ENCODE measurements at places on chromosomes 6 and 20.

GRCh38 chr6:149259753-149260152 lies 57.8 kb upstream of the TAB2 start:
- no peak for DNase-seq

DNA sequence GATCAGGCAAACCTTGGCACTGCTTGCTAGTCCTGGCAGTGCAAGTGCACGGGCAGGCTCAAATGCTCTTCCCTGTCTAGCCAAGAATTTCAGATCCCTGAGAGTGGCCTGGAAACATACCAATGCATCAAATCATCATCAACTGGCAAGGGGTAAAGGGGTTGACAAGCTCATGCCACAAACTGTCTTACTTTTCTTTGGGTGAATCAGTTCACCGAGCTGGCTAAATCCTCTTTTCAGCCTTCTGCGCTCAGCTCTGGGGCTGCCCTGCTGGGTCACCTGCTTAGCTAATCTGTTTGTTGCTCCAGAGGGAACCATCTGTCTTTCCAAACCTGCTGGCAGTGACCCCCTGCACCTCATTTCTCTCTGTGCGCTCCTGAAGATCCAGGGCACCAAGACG lies 59.5 kb downstream of the LYRM4 start:
- DNase-seq = no peak

- DNase-seq = no peak
Measured at GRCh38 chr6:52632011-52632410, 38.9 kb upstream of the TMEM14A start.

- DNase-seq = no peak
Measured at GRCh38 chr6:113732384-113732966, 124.7 kb upstream of the MARCKS start.

- no peak for DNase-seq
Measured at GRCh38 chr6:25343984-25344383, 64.8 kb downstream of the CARMIL1 start.

DNA sequence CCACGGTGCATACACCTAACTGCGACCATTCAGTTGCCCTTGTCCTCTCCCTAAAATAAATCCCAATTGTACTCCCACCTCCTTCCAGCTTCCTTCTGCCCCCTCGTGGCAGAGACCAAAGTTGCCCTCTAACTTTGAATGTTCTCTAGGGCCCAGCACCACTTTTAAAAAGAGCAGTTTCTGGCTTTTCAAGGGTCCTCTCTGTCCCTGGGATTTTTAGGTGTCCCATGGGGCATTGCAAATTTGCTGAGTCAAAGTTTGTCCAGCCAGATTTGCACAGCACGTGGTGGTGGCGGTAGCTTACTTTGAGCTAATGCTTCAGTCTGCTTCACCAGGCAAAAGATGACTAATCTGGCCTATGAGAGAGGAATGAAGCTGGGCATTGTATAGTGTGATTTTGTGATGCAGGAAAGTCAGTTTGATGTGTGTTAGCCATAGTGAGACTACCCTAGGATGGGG lies 100.2 kb downstream of the PERP start:
- DNase-seq = no peak

GRCh38 chr6:30042914-30043313 lies 18.2 kb upstream of the POLR1H start:
- DNase-seq = no peak

GRCh38 chr6:118892355-118892991 lies 1.5 kb upstream of the ASF1A start:
- no peak for DNase-seq
